Suppressor macrophage treated with lipopolysaccharide for 4 hours (primary cell): ENCODE measurements at places on chromosomes 2 and 18.

- DNase-seq: no peak
These were observed 191.3 kb downstream of the RPRM start for GRCh38 chr2:153287109-153287801.

- no peak for DNase-seq
These were observed 34.3 kb downstream of the DARS1 start for GRCh38 chr2:135951041-135951583.

GRCh38 chr18:59358414-59358711, 702 bp downstream of the LMAN1 start:
- DNase-seq: no peak

- no peak for DNase-seq
These were observed 95.7 kb upstream of the POU3F3 start for GRCh38 chr2:104758199-104758620.

DNA sequence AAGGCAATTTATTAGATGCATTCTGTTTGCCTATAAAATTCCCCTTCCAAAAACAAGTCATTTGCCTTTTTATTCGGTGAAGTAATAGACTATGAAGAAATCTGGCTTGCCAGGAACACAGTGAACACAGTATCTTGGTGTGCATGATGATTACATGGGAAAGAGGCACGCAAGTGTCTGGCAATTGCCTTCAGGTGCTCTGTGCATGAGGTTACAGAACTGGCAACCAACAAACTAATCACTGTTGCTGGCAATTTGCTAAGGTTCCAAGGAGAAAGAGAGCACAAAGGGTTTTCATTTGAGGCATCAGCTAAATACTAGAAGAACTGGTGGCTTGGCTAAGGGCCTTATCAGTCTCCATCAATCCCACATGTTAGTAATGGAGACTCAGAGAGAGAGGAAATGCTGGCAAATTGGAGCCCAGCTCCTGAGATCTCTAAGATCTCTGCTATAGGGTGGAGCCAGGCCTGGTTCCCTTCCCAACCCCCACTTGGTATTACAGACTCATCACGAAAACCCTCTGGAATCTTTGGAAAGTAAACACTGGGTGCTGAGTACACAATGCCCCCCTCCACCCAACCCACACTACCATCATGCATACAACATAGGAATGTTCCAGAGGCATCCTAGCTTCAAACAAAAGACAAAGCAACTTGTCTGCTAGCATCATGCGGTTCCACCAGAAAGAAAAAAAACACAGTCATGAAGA, 10.4 kb downstream of the RNF152 start:
- no peak for DNase-seq

DNA sequence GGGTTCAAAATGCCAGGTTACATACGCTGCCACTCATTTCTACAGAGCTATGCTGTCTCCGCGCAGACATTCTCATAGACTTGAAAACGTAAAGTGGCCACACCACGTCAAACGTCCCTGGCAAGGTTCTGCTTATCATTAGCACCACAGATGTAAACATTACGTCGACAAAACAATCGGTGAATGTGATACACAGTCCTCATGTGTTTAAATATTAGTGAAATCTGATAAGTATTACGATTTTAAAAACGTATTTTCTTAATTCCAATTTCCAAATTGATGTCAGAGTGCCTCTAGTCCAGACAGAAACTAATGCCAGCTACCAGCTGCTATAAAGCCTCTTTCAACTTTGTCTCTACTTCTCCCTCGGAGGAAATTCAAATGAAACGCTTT, 1.2 kb downstream of the STK17B start:
- DNase-seq: peak; percentile 64

GRCh38 chr2:56522605-56523089, 338.9 kb downstream of the CCDC85A start:
- DNase-seq: no peak

DNA sequence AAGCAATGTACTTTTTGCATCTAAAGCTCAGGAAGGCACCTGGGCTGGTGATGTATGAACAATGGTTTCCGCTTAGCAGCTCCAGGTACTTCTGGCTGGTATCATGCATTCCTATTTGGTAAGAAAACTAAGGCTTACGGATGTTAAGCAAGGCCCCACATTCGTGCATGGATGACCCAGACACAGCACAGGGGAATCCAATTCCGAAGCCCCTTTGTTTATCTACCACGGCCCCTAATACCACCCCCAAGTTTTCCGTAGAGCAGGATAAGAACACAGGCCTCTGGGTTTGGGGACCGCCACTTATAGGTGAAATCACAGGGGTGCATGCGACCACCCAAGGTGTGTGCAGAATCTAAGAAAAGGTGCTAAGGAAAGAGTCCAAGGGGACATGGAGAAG, 192.1 kb upstream of the ID2 start:
- no peak for DNase-seq

DNA sequence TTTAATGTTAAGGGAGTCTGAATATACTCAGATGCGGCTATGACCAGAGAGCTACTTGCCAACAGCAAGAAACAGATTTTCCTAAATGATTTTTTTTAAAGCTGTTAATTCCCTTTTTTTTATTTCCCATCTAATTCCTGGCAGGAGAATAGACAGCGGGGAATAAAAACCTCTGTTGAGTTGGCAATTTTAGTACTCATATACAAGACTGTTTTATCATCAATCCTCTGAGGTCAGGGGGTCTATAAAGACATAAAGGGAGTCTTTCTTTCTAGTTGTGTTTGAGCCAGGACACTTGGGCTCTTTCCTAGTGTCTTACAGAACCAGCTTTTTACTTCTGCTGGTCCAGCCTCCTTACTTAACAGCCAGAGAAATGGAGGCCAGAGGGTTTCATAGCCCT, 29.4 kb downstream of the MAIP1 start:
- no peak for DNase-seq

DNA sequence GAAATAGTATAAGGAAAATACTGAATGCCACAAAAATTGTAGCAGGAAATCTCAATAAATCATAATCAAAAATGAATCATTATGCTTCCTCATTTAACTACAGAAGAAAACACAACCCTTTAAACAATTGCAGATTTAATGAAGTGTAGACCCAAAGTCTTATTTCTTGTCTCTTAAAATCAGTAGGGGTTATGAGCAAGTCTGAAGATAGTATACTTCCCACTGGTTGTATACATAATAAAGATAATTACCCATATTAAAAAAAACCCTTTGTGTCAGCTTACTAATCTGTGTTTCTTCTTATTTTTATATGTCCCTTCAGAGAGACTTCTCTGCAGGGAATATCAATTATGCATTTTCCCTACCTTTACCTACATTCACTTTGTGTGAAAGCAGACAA, 504.7 kb downstream of the ERBB4 start:
- no peak for DNase-seq

GRCh38 chr2:192035731-192036442, 158.8 kb downstream of the TMEFF2 start:
- DNase-seq: no peak

GRCh38 chr2:207231106-207231865, 65.5 kb upstream of the KLF7 start:
- peak; percentile 32 for DNase-seq

GRCh38 chr2:196944570-196944969, 18.1 kb upstream of the PGAP1 start:
- DNase-seq: no peak

DNA sequence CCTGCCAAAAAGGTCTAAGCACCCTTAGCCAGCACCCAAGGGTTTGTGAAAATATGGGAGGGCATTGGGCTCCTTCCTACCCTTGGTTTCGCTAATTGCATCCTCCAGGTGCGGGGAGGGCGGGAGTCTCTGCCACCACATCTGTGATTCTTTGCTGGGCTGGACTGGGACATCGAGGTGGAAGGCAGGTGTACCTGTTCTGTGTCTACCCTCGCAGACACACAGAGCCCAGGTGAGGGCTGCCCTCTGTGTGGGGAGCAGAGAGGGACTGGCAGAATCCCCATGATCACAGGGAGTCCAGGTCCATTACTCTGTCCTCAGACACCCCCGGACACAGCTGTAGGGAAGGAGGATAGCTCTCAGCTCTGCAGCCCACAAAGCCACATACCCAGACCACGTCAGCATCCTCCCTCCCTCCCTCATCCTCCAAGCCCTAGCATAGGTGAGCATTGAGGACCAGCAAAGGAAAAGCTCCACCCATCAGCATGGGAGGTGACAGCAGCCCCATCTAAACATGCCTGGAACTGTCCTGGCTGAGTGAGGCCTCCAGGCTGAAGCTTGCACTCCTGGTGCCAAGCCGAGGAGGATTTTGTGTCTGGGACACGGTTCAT, 49.8 kb downstream of the PLB1 start:
- DNase-seq: no peak

GRCh38 chr2:157838442-157839161, 37.5 kb downstream of the ACVR1 start:
- peak; percentile 76 for DNase-seq

DNA sequence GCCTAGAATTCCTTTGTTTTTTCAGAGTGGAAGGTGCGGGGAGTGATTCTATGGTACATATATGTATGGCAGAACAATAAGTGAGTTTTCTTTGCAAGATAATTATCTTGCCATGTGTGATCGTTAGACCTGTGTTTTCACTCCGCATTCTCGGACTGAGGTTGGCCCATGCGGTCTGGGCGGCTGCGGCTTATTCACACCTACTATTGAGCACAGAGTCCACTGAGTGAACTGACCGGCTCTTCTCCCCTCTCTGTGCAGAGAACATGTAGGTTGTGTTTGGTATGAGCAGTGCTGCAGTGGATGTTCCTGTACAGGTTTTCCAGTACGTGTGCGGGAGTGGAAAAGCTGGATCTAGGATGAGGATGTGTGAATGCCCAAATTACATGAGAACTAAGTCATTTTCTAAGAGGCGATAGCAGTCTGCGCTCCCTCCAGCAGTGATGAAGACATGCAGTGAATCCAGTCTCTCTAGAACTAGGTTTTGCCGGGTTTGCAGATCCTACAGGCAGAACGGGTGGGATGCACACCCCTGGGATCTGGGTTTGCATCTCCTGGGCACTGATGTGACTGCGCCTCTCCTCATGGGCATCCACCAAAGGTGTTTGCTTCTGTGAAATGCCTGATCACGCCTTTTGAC, 27.1 kb downstream of the MTERF4 start:
- no peak for DNase-seq

DNA sequence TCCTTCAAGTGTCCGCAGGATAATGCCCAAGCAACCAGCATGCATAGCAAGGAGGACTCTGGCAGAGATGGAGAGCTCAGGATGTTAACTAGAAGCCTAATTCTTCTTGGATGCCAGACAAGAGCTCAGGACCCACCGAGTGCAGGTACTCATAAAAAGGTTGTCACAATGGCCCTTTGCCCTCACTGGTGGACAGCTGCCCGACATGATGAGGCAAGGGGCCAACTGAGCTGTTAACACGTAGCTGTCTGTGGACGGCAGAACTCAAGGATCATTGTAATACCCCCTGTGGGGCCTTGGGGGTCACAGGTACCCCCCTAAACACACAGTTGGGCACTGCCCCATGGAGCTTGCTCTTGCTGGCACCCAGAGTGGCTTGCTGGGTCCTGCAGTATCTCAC, 393.7 kb downstream of the PIK3C3 start:
- DNase-seq: no peak

GRCh38 chr2:138090330-138090729, 126.1 kb downstream of the HNMT start:
- DNase-seq: peak; percentile 67

- no peak for DNase-seq
These were observed 33.0 kb upstream of the GYPC start for GRCh38 chr2:126623000-126623399.

DNA sequence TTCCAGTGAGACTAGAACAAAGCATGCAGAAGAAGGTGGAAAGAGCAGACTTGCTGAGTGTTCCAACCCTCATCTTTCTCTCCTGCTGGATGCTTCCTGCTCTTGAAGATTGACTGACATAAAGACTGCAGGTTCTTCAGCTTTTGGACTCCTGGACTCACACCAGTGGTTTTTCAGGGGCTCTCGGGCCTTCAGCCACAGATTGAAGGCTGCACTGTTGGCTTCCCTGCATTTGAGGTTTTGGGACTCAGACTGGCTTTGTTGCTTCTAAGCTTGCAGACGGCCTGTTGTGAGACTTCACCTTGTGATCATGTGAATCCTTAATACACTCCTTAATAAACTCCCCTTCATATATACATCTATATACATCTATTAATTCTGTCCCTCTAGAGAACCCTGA, 20.4 kb downstream of the VRK2 start:
- DNase-seq: no peak

GRCh38 chr2:122368576-122369243, 613.3 kb downstream of the TSN start:
- no peak for DNase-seq

DNA sequence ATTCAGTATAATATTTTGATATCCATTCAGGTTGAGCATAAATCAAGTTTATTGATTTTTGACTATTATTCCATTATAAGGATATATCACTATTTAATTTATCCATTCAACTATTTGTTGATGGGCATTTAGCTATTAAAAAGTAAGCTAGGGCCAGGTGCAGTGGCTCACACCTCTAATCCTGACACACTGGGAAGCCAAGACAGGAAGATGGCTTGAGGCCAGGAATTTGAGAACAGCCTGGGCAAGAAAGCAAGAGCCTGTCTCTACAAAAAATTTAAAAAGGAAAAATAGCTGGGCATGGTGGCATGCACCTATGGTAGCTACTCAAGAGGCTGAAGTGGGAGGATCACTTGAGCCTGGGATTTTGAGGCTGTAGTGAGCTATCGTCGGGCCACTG, 183.5 kb downstream of the HNMT start:
- no peak for DNase-seq

GRCh38 chr2:28378679-28379584, 13.7 kb upstream of the FOSL2 start:
- DNase-seq: no peak

- DNase-seq: no peak
These were observed 89.6 kb downstream of the SH3BP4 start for GRCh38 chr2:235041221-235041917.

DNA sequence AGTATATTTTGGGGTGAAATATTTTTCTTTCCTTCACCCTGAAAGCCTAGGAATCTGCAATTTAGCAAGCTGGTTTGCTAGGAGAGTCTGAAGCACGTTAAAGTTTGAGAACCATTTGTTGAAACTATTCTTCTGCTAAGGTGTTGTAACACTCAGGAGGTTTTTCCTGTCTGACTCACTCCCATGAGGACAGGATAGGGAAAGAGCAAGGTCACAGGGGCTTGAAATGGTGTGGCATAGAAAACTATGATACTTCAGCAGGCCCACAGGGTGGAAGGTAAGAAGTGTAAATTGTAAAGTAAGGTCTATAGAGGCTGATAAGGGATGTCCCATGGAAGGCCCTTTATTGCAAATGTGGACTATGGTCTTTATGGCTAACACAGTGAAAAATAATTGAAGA, 177.7 kb upstream of the ZC3H15 start:
- DNase-seq: no peak

DNA sequence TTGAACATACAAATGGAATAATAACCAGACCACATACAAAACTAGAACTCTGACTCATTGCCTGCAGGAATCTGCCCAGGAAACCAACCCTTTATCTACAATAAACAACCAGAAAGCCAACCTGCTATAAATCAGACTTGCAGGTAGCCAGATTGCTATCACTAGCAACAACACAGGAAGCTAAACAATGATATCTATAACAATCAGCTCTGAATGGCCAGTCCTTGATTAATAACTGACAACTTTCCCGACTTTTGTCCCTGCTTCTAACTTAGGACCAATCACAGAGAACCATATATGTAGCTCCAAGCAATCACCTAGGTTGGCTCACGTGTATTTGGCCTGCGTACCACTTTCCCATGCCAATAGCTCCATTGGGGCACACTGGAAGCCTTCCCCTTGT, 470.8 kb downstream of the RIT2 start:
- no peak for DNase-seq
